ENCODE measurements at places on chromosomes 16 and 17.

GRCh38 chr16:15573274-15573895, 69.6 kb downstream of the MARF1 start:
- DNase-seq: no peak

- DNase-seq: peak; percentile 76
Measured at GRCh38 chr16:48366165-48367093, 18.8 kb downstream of the SIAH1 start.

- DNase-seq: no peak
Measured at GRCh38 chr17:80709090-80709695, 164.6 kb downstream of the RPTOR start.

GRCh38 chr17:62941358-62941991, 24.6 kb upstream of the TANC2 start:
- no peak for DNase-seq

DNA sequence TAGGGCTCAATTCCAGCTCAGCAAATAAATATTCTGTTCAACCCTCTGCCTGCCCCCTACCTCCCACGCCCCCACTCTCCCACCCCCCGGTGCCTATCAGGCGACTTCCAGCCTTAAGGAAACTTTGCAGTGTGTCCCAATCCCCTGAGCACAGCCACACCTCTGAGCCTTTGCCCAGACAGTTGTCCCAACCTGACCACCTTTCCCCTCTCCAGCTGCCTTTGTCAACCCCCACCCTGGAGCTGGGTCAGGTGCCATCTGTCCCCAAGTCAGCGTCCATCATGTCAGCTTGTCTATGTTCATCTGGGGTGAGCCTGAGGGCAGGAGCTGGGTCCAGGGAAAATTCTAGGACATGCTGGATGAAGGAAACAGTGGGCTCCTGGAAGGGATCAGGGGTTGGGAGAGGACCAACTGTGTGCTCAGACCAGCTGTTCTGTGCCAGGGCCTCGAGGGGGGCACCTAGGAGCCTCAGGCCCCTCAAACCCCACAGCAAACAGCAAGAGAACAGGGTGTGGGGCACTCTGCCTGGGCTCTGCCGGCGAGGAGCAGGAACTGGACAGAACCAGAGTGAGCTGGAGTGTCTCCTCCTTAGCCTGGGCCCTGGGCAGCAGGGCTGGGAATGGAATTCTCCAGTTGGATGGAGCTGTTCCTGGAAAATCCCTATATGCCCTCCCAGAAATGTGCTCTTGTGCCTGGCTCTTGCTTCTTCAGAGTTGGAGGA, 17.8 kb downstream of the CDH16 start:
- no peak for DNase-seq

GRCh38 chr16:20928774-20929411, 28.3 kb downstream of the LYRM1 start:
- no peak for DNase-seq

DNA sequence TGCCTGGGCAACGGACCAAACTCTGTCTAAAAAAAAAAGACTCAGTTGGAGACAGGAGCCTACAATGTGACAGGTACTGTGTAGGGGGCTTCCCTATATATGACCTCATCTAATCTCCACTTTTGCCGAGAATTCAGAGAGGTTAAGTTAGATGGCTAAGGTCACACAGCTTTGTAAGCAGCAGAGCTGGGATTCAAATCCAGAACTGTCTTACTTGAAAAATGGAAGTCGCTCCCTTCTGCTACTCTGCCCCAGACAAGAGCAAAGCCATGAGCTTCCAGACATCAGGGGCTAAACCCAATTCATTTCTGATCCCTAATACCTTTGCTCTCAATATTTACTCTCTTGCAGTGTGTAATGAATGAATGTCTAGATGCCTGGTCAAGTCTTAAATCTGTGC, 41.5 kb upstream of the ABCC12 start:
- no peak for DNase-seq

- DNase-seq: no peak
Measured at GRCh38 chr16:56415875-56416274, 9.5 kb downstream of the AMFR start.

GRCh38 chr17:66348584-66349165, 46.3 kb downstream of the PRKCA start:
- DNase-seq: no peak

- DNase-seq: peak; percentile 83
Measured at GRCh38 chr16:53055541-53056391, 975 bp downstream of the CHD9 start.

DNA sequence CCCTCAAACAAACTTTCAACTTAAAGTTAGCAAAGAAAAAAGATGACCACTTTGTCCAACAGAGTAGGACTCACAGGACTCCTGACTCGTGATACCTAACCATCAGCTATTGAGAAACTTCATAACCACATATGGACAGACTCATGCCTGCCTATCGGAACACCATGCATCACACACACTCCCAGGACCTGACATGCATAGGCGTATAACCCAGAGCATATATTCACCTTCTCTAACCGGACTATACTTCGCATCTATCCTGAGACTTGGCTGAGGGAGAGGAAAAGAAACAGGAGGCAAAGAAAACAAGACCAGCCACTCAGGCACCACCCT, 2.2 kb downstream of the PIP4K2B start:
- DNase-seq: no peak

- peak; percentile 80 for DNase-seq
Measured at GRCh38 chr17:17401271-17401781, 75.5 kb upstream of the MED9 start.

GRCh38 chr17:8918807-8919465, 46.6 kb downstream of the PIK3R5 start:
- no peak for DNase-seq

DNA sequence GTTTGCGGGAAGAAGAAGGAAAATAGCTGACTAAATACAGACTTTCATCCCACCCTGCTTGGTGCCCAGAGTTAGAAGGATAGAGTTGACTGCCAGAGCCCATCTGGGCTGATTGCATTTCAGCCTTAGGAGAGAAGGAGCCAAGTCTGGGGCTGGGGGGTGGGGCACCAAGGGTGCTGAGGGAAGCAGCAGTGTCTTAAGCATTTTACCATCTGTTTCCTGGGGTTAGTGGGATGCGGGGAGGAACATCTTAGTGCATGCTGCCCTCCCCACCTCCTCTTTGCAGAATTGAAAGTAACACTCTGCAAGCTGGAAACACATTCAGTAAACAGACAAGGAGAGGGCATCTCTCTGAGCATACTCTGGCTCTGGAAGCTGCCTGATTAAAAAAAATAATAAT, 1.5 kb upstream of the ARL5C start:
- no peak for DNase-seq

GRCh38 chr16:57530104-57530521, 6.3 kb downstream of the CCDC102A start:
- DNase-seq: no peak

- no peak for DNase-seq
Measured at GRCh38 chr16:21598206-21598605, 1.2 kb upstream of the METTL9 start.

DNA sequence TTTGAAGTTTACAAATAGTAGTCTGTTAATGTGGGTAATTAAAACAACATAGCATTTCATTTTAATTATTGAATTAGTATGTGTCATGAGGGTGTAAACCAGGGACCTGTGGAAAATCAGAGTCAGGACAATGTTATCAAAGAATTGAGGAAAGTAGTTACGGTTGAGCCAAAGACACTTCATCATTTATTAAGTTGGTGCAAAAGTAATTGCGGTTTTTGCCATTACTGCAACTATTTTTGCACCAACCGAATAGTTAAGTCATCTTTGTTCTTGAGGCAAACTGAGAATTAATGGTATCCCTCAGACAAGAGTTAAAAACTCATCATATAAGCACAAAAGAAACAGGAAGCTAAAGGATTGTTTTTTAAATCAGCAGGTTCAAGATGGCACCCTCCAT, 593.7 kb downstream of the KCNJ2 start:
- no peak for DNase-seq

GRCh38 chr17:77563439-77564102, 394.9 kb upstream of the TNRC6C start:
- no peak for DNase-seq

- peak; percentile 80 for DNase-seq
Measured at GRCh38 chr17:42531455-42532354, 4.3 kb upstream of the NAGLU start.

DNA sequence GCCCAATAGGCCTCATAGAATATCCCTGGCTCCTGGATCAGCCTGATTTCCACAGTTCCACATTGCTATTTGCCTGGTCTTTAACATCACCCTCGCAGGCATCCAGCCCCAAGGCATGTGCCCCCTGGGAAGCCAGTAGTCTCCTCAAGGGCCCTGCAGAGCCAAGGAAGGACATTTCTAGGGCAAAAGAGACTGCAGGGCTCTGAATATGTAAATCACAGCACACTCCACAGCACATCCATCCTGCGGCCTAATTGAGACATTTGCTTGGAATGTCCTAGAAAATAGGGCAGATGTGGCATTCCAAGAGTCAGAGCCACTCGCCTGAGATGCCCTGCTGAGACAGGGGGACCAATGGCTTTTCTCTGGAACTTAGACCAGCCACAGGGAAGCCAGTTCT, 11.4 kb upstream of the C16orf78 start:
- peak; percentile 36 for DNase-seq

DNA sequence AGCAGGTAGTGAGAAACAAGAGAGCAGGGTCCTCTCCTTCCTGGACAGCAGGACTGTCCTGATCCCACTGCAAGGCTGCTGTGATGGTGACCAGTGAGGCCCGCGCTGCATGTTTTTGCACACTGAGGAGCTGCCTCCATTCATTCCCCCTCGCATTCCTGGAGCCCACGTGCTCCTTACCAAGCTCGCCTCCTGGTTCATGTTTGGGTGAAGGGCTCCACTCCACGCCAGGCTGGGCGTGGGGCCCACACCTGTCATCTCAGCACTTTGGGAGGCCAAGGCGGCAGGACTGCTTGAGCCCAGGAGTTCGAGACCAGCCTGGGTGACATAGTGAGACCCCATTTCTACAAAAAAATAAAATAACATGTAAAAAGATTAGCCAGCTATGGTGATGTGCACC, 15.4 kb upstream of the FASN start:
- no peak for DNase-seq

GRCh38 chr17:13428611-13429042, 173.1 kb downstream of the HS3ST3A1 start:
- no peak for DNase-seq

DNA sequence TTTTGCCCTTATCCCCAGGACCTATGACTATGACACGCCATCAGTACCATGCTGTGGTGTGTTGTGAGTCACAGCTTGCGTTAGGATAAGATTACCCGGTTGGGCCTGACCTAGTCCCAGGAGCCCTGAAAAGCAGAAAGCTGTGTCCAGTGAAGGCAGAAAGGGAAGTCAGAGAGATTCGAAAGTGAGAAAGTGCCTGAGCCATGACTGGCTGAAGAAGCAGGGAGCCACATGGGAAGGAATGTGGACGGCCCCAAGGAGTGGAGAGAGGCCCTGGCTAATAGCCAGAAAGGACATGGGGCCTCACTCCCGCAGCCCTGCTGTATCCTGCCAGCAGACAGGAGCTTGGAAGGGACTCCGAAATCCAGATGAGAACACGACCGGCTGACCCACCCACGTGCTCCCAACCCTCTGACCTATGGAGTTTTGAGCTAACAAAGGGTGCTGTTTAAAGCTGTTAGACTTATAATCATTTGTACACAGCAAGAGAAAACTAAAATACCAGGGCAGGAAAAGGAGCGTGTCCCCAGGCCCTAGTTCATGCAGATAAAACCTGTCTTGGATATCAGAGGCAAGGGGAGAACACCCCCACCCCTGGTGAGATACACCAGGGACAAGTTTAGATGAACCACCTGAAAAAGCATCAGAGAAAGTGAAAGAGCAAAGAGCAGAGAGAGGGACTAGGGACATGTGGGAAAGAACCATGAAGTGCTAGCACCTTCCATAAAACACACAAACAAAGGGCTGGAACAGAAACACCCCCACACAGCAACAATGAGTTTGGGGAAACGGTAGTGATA, 115.3 kb downstream of the SLC39A11 start:
- DNase-seq: no peak

- no peak for DNase-seq
Measured at GRCh38 chr17:74545843-74546230, at the start of gene CD300C. Gene CD300C (minus strand): TSS chr17:74546115. CDS start chr17:74545782, 333 bp downstream.

DNA sequence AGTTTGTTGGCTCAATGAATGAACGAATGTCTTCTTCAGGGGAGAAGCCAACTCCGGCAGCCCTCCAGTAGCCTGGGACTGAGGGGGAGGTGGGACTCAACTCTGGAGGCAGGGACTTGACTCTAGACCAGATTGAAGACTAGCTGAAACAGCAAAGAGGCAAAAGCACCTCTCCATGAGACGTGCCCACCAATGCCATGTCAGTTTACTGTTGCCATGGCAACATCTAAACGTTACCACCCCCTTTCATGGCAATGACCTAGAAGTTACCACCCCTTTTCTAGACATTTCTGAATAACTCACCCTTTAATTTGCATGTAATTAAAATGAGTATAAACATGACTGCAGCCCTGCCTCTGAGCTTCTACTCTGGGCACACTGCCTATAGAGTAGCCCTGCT, 91.8 kb downstream of the ASIC2 start:
- DNase-seq: peak; percentile 13

- DNase-seq: peak; percentile 97
Measured at GRCh38 chr17:17300624-17301568, 2.3 kb upstream of the NT5M start.

DNA sequence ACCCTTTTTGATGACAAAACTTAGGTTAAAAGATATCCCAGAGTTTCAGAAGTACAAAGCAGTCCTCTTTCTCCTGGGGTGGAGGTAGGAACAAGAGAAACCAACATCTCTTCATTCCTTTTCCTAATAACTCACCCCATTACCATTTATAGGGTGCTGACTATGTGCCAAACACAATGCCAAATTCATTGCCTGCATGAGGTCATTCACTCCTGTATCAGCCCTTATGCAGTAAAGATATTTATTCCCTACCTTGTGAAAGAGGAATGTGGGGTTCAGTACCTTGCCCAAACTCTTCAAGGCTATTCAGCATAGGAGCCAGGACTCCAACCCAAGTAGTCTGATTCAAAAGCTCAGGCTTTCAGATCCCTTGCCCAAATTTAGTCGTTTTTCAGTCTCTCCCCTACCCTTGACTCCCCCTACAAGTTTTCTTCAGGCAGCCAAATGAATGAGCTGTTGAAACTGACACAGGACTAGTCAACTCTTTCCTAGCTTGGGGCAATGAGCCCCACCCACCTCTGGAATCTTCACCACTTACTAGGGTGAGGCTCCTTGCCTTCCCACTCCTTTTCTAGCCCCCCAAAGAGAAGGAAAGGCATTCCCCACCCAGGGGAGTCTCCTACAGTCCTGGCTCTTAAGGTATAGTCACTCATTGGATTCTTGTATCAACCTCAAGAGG, 5.9 kb downstream of the KRT14 start:
- DNase-seq: no peak

GRCh38 chr17:62708587-62708986, 81.1 kb downstream of the MRC2 start:
- no peak for DNase-seq

- DNase-seq: peak; percentile 3
Measured at GRCh38 chr16:59500601-59501000, 766.5 kb upstream of the GOT2 start.
